ENCODE measurements at places on chromosomes 12 and 14.

GRCh38 chr12:15636060-15636890, 152.9 kb downstream of the EPS8 start:
- no peak for DNase-seq

DNA sequence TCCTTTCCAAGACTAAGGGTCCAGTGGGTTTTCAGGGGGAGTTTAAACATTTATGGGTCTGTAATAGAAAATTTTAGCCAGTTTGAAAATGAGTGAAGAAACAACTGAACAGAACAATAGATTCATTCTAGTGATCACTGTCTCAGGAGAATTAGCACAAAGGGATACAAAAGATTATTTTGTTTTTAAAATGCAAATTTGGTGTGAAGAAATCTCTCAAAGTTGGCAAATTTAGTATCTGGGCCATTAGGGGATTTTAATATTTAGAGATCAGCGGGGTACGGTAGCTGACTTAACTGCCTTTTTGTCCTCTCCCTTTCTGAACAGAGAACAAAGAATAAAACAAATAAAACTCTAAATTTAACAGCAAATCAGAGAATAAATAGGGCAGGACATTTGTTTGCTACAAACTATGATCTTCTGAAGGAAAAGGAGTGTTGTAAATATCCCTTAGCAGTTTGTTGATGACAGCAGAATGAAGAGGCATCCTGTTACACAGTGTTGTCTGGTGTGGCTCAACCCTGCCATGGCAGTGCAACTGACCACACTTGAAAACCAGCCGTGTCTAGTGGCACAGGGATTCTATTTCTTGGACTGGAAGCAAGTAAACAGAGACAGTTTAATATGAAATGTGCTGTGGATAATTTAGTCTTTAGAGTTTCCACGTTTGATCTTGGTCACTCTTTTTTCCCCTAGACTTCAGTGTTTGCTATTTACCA, 46.3 kb upstream of the LRTM2 start:
- DNase-seq, result no peak

GRCh38 chr12:21815306-21816062, 41.0 kb upstream of the KCNJ8 start:
- DNase-seq, result no peak

DNA sequence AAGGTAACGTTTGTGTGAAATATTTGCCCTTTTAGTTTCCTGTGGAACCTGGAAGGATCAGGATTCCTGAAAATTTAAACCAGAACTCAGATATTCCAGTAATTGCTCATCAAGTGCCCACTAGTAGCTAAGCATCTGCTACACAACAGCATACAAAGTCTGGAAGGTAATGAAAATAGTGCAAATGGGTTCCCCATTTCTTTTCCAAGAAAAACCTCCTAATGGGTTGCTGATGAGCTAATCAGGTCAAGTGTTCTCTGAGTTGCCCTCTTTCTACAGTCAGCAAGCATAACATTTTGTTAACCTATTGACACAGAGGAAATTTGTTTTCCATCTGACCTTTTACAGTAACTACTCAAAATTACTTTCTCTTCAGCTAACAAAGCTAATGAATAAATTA, 83.6 kb upstream of the PMCH start:
- DNase-seq, result no peak

GRCh38 chr12:25151476-25151875, 43.5 kb downstream of the DNAI7 start:
- no peak for DNase-seq

DNA sequence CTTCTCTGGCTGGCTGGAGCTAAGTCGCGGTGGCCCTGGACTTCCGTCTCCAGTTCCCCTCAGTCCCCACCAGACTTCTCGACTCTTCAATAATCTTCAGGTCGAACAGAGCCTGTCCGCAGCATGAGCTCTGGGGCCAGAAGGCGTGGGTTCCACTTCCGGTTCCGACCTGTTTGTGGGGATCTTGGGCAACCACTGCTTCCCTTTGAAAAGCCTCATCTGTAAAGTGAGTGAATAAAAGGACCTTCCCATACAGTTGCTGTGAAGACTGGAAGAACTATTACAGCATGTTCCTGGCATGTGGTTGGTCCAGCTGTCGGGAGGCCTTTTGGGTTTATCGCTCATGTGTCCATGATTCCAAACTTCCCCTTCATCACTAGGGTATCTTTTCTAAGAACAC, 19.4 kb downstream of the ADGRD1 start:
- DNase-seq, result no peak

DNA sequence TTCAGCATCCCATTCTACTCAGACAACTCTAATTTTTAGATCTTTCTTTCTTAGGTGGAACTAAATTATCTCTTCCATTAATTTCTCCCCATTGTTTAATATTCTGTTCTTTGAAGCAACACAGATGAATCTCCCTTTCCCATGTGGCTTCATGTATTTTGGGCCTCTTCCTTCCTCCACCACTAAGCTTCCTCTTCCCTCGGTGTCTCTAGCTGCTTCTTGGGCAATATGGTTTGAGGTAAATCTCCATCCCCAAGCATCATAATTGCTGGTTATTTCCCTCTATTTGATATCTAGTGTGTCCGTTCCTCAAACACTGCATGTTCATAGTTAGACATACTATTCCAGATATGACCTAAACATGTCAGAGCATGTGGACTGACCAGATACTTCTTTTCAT, 119.2 kb downstream of the PELI2 start:
- no peak for DNase-seq

GRCh38 chr14:84087986-84088531, 1441.9 kb upstream of the FLRT2 start:
- no peak for DNase-seq

- no peak for DNase-seq
These were observed 68.7 kb downstream of the EID3 start for GRCh38 chr12:104372061-104372720.

- no peak for DNase-seq
These were observed 30.6 kb downstream of the PPFIBP1 start for GRCh38 chr12:27554421-27555186.

Data from stimulated activated CD4-positive, alpha-beta T cell treated with anti-CD3 and anti-CD28 coated beads, Interleukin-4, amount 100 ng/mL, for 4 hours (primary cell).